ENCODE measurements at places on chromosomes 12 and 14.

GRCh38 chr14:97640031-97640430 is 842.8 kb downstream of the VRK1 start:
- DNase-seq = no peak

DNA sequence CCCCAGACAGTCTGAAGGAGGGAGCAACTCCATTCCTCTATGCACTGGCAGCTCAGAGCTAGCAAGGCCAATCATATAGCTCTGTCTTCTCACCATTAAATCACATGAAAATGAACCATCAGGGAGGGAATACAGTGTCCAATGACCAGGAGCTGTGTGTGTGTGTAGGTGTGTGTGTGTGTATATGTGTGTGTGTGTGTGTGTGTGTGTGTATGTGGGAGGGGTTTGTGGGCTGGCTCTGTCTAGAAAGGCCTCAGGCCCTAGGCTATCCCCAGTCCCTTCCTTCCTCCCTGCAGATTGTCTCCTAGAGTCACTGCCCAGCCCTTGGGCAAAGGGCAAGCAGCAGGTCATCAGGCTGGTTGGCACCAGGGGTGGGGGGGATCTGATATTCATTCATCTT is 5.7 kb upstream of the SUSD6 start:
- DNase-seq = no peak

DNA sequence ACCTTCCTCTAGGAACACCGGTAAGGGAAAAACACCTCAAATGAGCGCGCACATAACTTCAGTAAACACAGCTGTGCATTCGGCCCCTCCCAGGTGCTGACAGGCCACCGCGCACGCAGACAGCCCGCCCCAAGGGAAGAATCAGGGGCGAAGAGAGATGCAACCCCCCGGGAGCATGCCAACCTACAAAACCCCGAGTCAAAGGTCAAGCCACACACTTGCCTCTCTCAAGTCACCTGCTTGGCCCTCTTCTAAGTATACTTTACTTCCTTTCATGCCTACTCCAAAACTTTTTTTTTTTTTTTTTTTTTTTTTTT is 2.3 kb upstream of the CYP46A1 start:
- no peak for DNase-seq

- no peak for DNase-seq
Observed at GRCh38 chr14:47899685-47900084, 224.3 kb upstream of the MDGA2 start.

DNA sequence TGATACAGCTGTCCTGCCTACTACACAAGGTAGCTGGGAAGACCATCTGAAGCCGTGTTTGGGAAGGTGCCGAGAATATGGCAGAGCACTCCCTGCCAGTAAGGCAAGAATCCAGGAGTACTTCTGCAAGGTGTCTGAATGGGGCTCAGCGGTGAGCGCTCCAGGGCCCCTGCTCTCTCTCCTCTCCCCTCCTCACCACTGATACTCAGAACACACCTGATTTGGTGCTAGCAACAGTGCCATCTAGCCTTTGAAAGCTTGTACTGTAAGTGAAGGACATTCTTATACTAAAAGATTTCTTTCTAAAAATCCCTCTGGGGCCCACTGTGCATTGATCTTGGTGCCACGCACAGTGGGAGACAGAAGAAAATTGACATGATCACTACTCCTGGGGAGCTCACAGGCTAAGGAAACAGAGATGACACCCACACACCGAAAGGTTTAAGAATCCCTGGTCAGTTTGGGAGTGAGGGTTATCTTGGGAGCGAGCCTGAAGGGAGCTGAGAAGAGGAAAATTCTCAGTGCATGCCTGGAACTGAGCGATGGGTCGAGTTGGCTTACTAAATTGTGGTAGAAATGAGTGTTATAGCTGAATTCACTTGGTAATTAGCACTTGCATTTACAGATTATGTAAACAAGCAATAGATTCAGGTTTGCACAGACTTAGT is 216.9 kb downstream of the NTF3 start:
- peak; percentile 39 for DNase-seq

- no peak for DNase-seq
Observed at GRCh38 chr12:71546322-71546861, 106.8 kb downstream of the LGR5 start.

DNA sequence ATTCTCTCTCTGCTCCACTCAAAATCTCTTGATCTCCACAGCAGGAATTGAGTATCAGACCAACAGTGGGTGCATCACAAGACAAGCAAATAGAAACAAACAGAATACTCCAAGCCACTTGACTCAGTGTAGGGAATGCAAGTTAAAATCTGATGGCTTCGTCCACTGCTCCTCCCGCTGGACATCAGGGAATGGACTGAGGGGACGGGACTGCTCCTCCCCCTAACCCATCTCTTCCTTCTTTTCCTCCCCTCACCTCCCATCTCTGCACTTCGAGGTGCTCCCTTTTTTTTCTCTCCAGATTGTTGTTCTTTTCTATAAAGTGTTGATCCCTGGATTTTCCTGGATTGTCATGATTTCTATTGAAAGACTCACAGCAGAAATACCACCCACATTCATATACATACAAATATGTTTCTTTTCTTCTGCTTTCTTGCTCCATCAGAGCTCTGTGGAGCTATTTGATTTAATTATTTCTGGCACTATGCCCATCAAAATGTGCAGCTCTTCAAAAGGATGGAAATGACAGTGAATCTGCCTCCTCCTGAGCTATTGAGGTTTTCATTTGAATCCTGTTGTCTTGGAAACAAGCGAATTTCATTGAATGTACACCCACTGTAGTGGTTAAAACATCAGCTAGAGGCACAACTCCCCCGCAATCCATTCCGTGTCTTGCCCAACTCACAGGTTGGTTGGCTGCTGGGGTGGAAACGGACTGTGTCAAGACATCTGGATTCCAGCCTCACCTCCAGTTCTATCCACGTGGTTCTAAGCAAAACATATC is 199.7 kb downstream of the SPTSSA start:
- DNase-seq = no peak

DNA sequence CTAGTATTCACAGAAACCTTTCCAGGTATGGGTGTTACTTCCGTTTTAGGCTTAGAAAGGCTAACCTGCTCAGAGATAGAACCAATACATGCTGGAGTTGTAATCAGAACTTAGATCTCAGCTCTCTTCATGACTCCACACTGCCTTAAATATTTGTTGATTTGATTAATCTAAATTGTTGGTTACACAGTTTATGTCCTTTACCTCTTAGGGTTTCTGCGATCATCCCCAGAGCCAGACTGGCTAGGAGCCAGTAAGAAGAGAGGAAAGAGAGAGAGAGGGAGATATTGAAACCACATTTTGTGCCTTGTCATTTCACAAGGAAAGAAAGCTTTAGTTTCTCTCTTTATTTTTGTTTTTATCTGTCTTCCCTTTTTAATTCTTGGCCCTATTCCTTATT is 16.8 kb upstream of the MGP start:
- no peak for DNase-seq

DNA sequence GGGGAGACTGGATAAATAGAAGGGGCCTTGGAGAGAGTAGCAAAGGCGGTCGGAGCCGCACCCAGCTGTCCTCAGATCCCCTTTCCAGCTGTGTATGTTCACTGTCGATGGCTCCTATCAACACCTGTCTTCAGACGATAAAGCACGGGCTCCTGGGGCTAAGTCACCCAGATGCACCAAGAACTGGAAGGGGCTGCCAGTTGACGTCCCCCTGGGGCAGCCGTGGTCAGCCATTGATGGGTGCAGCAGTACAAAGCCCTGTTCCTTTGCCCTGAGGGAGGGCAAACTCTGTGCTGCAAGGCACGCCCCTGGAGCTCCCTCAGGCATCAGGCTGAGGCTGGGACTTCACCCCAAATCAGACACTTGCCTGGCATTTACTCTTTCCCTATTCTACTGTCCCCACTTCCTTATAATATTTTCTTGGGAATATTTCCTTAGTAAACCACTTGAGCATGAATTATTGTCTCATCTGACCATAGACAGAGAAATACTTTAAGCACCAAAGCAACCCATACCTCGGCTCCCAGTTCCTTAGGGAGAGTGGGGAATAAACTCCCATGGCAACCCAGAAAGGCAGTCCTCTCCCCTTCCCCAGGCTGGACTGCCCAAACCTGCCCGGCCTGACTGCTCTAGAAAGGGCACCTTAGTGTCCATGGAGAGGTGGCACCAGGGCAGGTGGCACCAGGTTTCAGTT is 59.6 kb upstream of the SCN8A start:
- no peak for DNase-seq

Measured in right renal cortex interstitium (tissue), 3 donors.